Esophagus muscularis mucosa (tissue), 4 donors: ENCODE measurements at places on chromosomes 4 and X.

DNA sequence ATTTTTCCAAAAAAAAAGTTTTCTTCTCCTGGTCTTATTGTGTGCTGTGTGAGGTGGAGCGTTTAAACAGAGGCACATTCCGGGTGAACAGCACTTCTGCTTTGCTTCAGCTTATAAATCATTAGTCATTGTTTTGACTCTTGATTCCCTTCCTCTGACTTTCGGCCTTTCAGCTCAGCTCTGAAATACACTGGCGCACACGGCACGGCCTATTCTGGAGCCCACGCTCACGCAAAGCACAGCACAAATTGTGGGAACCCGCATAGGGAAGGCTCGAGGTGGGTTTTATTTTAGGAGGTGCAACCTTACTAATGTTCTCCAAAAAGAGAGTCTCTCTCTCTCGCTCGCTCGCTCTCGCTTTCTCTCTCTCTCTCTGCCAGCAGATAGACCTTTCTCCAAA is 4.0 kb downstream of the POU3F4 start:
- H3K4me3 ChIP-seq = no peak overlapping the region
- no peak for DNase-seq
- no peaks in the 10 kb centered on the region for H3K36me3 ChIP-seq

GRCh38 chr4:56708146-56708545 is 27.1 kb upstream of the HOPX start:
- no peaks in the 10 kb centered on the region for H3K4me1 ChIP-seq
- DNase-seq = no peak
- no peak overlapping the region for H3K4me3 ChIP-seq
- no peaks in the 10 kb centered on the region for H3K27me3 ChIP-seq
- no peaks in the 10 kb centered on the region for H3K36me3 ChIP-seq

GRCh38 chrX:80816051-80816450 is 6.4 kb upstream of the BRWD3 start:
- no peak overlapping the region for H3K4me3 ChIP-seq
- no peak overlapping the region for H3K27ac ChIP-seq
- no peaks in the 10 kb centered on the region for H3K27me3 ChIP-seq
- H3K36me3 ChIP-seq = no peaks in the 10 kb centered on the region

DNA sequence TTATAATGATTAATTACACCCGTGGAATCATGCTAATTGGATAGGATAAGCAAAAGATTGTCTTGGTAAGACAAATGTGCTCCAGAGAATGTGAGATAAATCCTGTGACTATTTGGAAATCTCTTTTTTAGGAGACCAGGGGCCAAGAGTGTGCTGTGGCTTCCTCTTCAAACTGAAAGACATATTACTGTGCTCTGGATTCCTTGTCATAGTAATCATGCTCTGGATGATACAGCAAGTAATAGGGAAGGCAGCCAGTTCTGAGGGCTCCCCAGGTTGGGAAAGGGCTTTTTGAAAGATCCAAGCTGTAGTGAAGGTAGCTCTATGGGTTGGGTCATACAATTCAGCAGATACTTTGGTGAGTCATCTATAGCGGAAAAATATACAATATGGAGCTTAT is 600.5 kb downstream of the PCDH18 start:
- H3K27ac ChIP-seq = no peak overlapping the region
- no peaks in the 10 kb centered on the region for H3K4me1 ChIP-seq
- no peak overlapping the region for H3K4me3 ChIP-seq
- DNase-seq = no peak
- no peaks in the 10 kb centered on the region for H3K36me3 ChIP-seq

GRCh38 chr4:127782025-127782274 is 172 bp upstream of the HSPA4L start:
- H3K27ac ChIP-seq = peak overlapping the region; percentile 87
- H3K4me1 ChIP-seq = peaks cover 24% of the 10 kb centered on the region
- peak overlapping the region; percentile 72 for H3K4me3 ChIP-seq
- H3K36me3 ChIP-seq = no peaks in the 10 kb centered on the region
- DNase-seq = no peak

DNA sequence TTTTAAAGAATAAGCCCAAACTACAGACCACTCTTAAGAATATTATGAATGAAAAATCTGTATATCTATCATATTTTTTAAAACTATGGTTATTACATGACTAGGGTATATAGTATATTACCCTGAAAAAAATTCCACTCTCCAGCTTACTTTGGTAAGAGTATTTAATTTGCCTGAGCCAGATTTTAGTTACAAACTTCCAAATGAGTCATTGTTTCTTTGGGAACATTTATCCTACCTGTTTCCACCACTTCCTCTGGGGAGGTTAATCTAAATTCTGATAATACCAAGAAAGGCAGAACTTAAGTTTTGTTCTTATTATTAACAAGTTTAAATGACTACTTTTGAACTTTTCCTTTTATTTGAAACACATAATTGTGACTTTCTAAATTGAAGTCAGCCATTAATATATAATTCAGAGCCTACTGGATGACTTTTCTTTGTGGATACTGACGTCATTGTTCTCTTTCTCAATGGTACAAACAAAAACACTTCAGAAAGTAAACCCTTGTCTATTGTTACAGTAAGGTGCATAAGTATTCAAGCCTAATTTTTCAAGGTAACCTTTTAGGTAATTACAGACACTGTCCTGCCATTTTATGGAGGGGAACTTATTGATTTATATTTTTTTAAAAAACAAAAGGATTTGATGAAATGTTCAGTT is 135.6 kb upstream of the TLL1 start:
- no peak overlapping the region for H3K27ac ChIP-seq
- no peaks in the 10 kb centered on the region for H3K36me3 ChIP-seq
- no peak overlapping the region for H3K4me3 ChIP-seq
- H3K27me3 ChIP-seq = no peaks in the 10 kb centered on the region
- DNase-seq = no peak

DNA sequence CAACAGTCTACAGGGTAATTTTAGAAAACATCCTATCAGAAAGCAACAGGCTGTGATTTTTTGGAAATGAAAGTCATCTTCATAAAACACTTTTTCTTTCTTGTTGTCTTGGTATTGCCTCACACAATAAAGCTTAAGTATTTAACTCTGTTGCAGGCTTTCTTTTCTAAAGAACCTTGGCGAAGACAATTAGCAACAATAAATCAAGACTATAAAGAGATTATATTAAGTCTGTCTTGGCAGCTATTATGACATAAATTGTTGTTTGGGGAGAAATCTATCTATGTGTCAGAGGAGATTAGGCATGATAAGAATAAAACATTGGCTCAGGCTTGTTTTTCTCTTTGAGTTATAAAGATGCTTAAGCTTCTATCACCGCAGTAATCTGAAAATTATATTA is 1774.8 kb downstream of the ARAP2 start:
- H3K27me3 ChIP-seq = no peaks in the 10 kb centered on the region
- no peaks in the 10 kb centered on the region for H3K36me3 ChIP-seq
- no peaks in the 10 kb centered on the region for H3K4me1 ChIP-seq
- H3K27ac ChIP-seq = no peak overlapping the region
- no peak overlapping the region for H3K4me3 ChIP-seq

DNA sequence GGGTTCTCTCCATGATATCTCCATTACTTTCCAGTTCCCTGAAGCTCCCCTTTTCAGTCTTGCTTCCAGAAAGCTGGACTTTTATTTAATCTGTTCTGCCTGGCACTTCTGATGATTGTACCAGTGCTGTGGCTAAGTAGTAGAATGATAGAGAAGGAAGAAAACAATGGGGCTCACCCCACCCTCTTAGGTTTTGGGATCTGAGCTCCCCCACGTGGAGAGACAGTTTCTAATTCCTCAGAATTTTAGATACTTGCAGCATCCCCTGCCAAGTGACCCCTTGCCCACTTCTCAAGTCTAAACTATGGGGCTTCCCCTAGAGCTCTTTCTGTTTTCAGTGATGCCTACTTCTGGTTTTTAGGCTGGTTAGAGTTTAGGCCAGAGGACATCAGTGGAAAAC is 73.9 kb downstream of the GC start:
- no peak overlapping the region for H3K4me3 ChIP-seq
- DNase-seq = no peak
- no peaks in the 10 kb centered on the region for H3K36me3 ChIP-seq
- H3K27me3 ChIP-seq = no peaks in the 10 kb centered on the region

DNA sequence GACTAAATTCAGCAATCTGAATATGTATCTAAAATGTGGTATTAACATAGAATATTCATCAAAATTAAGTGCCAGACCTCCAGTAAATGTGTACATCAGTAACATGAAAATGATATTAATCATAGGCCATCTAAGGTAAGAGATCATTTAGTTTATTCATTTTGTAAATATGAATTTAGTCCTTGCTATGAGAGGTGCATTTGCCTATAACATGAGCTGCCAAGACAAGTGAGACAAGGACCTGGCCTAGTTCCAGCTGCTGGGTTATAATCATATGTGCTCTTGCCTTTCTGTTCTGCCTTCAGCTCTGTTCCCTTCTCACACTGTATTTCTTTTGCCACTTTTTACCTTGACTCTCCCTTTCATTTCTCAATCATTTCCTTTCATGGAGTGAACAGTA is 160.0 kb downstream of the STIM2 start:
- no peak overlapping the region for H3K4me3 ChIP-seq
- peaks cover 43% of the 10 kb centered on the region for H3K36me3 ChIP-seq
- H3K27ac ChIP-seq = no peak overlapping the region
- no peak for DNase-seq
- no peaks in the 10 kb centered on the region for H3K4me1 ChIP-seq
- no peaks in the 10 kb centered on the region for H3K27me3 ChIP-seq

DNA sequence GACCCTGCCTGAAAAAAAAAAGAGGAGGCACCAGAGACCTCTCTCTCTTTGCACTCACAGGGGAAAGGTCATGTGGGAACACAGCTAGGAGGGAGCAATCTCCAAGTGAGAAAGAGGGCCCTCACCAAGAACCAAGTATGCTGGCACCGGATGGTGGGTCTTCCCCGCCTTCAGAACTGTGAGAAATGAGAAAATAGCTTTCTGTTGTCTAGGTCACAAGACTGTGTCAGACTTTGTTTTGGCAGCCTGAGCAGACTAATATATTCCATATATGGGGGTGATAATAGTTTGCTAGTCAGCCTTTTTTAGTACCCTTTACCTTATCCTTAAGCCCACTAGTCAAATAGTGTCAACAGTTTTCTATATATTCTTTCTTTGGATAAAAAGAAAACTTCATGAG is 193.0 kb downstream of the TRIML1 start:
- no peaks in the 10 kb centered on the region for H3K36me3 ChIP-seq
- no peak for DNase-seq

DNA sequence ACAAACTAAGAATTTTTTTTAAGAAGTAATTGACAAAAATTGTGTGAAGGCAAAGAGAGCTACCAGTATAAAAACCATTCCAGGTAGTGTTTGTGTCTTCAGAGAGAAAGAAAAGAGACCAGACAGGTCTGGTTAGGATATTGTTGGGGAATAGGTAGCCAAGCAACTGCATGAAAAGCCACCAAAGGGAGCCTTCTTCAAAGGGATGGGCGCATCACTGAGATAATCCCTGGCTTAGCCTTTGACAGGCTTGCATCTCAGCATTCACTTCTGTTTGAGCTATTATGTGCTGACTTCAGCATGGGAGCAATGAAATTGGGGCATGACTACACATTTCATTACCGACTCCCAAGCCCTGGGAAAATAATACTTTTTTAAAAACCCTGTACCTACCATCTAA is 496.6 kb downstream of the IL1RAPL1 start:
- no peaks in the 10 kb centered on the region for H3K4me1 ChIP-seq
- no peak overlapping the region for H3K4me3 ChIP-seq
- no peak overlapping the region for H3K27ac ChIP-seq
- no peaks in the 10 kb centered on the region for H3K36me3 ChIP-seq
- H3K27me3 ChIP-seq = no peaks in the 10 kb centered on the region

- no peaks in the 10 kb centered on the region for H3K4me1 ChIP-seq
- H3K27me3 ChIP-seq = no peaks in the 10 kb centered on the region
- DNase-seq = no peak
- no peak overlapping the region for H3K27ac ChIP-seq
- no peaks in the 10 kb centered on the region for H3K36me3 ChIP-seq
- H3K4me3 ChIP-seq = no peak overlapping the region
Observed at GRCh38 chr4:146842876-146843275, 102.8 kb downstream of the TTC29 start.

DNA sequence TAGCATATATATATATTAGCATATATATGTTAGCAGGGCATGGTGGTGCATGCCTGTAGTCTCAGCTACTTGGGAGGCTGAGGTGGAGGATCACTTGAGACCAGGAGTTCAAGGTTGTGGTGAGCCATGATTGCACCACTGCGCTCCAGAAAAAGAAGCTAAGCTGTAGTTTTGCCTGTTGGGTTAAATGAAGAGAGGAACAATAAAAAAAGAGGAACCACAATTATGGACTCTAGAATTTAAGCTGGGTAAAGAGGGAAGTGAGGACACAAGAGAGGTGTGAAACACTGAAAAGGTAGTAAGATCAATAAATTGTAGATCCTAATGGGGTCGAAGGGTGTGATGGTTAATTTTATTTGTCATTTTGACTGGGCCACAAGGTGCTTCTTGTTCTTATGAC is 40.5 kb upstream of the HSD17B10 start:
- H3K27ac ChIP-seq = no peak overlapping the region
- H3K4me1 ChIP-seq = no peaks in the 10 kb centered on the region
- H3K36me3 ChIP-seq = no peaks in the 10 kb centered on the region
- H3K27me3 ChIP-seq = no peaks in the 10 kb centered on the region
- no peak for DNase-seq

DNA sequence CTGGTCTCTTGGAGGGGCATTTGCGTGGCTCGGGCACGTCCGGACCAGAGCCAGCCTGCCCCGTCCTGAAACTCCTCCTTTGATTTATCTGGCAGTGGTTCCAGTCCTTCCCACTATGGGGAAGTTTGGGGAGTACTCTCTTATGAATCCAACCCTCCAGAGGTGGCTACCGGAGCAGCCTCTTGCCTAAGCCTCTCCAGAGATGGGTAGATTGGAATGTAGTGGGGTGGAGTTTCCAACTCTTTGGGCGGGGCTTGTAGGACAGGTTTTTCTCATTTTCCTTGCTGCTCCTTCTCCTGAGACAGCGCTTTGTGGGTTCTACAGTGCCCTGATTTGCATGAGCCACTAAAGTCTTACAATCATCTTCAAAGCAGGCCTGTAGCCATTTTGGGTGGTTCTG is 60.1 kb upstream of the XAGE1B start:
- peaks cover 3% of the 10 kb centered on the region for H3K27me3 ChIP-seq
- no peak overlapping the region for H3K27ac ChIP-seq
- no peak overlapping the region for H3K4me3 ChIP-seq
- DNase-seq = peak; percentile 26
- H3K4me1 ChIP-seq = no peaks in the 10 kb centered on the region

- DNase-seq = no peak
- H3K27me3 ChIP-seq = no peaks in the 10 kb centered on the region
- H3K4me3 ChIP-seq = no peak overlapping the region
- peaks cover 97% of the 10 kb centered on the region for H3K4me1 ChIP-seq
Observed at GRCh38 chrX:107741404-107741790, 34.2 kb downstream of the TSC22D3 start.
